Mammary epithelial cell (primary cell): ENCODE measurements at places on chromosomes 5 and 9. TPM values are rescaled to one million over a fixed set of nuclear protein-coding genes. Genes with fewer than 3 reads are reported as not detected.

The C1QTNF2 gene
- polyA plus RNA-seq = 0.28 TPM

The RASGRF2 gene
- 0.05 TPM for polyA plus RNA-seq

The CDKN2B-AS1 gene
- 0.75 TPM for polyA plus RNA-seq

The ADGRD2 gene
- polyA plus RNA-seq = 0.10 TPM

The DHFR gene
- polyA plus RNA-seq = 31.7 TPM

The ARL10 gene
- 1.8 TPM for polyA plus RNA-seq

The AK6 gene
- 17.5 TPM for polyA plus RNA-seq

The STPG3 gene
- not detected for polyA plus RNA-seq

The HK3 gene
- polyA plus RNA-seq = 0.22 TPM

The CTXN3 gene
- not detected for polyA plus RNA-seq

The ITGA2 gene
- polyA plus RNA-seq = 86.5 TPM

The ANKDD1B gene
- 0.06 TPM for polyA plus RNA-seq

The LHX6 gene
- polyA plus RNA-seq = 3.0 TPM

The GLE1 gene
- polyA plus RNA-seq = 21.9 TPM

The CCNI2 gene
- 0.09 TPM for polyA plus RNA-seq

The BNIP1 gene
- 14.0 TPM for polyA plus RNA-seq

The C5orf46 gene
- 3.0 TPM for polyA plus RNA-seq

The SLC34A1 gene
- polyA plus RNA-seq = 0.02 TPM
